Myocyte (in vitro differentiated cells): ENCODE measurements at places on chromosomes 6 and 20.

DNA sequence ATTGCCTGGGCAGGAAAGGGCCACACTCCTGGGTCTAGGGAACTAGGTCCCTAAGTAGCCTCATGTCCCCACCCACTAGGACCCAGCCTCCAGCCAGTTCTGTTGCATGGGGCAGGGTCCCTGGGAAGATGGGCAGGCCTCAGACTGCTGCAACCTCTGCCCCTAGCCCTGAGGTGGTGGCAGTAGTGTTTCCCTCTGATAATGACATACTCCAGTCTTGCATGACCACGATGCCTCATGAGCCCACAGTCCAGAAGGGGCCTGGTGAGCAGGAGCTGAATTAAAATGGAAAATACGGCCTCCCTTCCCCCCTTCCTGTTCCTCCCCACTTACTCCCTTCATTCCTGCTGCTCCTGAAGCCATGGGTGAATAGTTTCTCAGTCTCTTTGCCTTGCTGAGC lies 36.0 kb upstream of the SCRT2 start:
- no peak for DNase-seq

GRCh38 chr6:88238065-88238464 lies 71.9 kb upstream of the CNR1 start:
- DNase-seq = no peak

DNA sequence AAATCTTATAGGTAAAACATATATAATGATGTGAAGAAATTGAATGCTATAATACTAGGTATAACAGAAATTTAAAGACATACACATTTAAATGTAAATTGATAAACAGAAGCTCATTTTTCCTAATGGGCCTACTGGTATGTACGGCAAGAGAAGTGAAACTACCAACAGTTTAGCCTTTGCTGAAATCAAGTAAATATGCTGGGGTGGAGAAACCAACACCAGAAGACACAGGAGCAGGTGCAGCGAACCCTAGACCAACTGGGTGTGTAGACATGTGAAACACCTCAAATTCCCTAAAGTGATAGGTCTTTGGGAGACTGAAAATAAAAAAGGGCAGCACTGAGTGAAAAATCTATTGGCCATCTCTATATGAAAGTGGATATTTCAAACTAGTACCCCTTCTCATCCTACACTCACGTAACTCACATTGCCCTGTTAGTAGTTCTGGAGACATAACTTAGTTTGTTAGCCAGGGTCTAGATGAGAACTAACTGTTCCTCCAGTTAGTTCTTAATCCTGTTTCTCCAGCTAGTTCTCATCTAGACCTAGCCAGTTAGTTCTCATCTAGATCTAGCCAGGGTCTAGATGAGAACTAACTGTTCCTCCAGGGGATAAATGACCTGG lies 53.1 kb downstream of the SLC35D3 start:
- DNase-seq = no peak

DNA sequence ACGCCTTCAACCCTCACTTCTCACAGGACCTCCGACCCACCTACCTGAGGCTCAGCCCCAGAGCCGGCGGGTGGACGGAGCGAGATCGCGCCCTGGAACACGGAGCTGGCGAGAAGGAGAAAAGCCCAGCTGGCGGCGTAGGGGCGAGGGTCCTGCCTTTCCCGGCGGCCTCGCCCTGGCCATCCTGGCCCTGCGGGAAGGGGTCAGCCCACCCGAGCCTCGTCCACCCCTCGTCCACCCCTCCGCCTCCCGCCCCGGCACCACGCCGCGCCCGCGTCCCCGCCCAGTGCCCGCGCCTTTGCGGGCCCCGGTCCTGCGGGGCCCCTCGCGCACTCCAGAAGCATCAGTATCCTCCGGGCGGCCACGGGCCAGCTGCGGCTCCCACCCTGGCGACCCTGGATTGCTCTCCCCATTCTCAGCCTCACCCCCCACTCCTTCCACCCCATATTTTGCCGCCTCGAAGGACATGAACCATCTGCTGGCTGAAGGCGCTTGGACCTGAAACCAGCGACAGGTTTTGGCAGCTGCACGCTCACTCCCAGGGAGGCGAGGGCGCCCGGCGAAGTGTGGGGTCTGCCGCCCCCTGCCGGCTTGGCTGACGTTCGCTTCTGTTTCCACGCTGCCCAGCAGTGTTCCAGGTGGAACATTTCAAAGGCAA lies 65.1 kb downstream of the PLG start:
- peak; percentile 4 for DNase-seq

DNA sequence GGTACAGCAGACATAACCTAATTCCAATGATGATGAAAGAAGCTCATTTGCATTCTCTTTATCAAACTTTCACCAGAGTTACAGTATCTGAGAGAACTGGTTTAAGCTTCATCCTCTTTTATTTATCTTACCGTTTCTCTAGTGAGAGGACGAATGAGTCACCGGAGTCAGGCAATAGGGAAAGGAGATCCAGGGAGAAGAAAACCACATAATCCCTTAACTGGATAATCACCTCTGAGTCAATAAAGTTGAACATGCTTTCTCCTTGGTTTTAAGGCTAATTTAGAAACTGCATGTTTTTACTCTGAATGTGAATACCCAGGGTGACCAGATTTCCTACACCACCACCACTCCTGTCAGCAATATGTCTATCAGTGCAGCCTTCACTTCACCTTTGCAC lies 313.7 kb upstream of the TBX18 start:
- DNase-seq = peak; percentile 81

GRCh38 chr6:49409951-49410542 lies 53.0 kb downstream of the MMUT start:
- DNase-seq = peak; percentile 85

GRCh38 chr20:40410028-40410427 lies 279.0 kb downstream of the MAFB start:
- DNase-seq = no peak

DNA sequence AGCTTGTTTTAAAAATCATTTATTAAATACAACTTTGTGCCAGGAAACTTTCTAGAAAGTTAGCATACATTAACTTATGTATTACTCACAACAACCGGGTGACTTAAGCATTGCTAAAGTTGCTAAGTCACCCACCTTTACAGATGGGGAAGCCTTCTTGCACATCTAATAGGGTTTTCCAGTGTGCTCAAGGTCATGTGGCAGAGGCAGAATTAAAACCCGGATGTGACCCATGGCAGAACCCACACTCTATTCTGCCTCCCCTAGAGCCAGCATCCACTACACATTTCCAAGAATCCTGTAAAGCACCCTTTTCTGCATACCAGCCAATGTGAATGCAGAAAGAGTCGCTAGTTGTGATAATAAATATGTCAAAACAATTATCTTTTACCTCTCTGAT lies 13.4 kb downstream of the LINC00237 start:
- no peak for DNase-seq

- DNase-seq = no peak
Observed at GRCh38 chr20:10352934-10353824, 80.8 kb downstream of the MKKS start.

DNA sequence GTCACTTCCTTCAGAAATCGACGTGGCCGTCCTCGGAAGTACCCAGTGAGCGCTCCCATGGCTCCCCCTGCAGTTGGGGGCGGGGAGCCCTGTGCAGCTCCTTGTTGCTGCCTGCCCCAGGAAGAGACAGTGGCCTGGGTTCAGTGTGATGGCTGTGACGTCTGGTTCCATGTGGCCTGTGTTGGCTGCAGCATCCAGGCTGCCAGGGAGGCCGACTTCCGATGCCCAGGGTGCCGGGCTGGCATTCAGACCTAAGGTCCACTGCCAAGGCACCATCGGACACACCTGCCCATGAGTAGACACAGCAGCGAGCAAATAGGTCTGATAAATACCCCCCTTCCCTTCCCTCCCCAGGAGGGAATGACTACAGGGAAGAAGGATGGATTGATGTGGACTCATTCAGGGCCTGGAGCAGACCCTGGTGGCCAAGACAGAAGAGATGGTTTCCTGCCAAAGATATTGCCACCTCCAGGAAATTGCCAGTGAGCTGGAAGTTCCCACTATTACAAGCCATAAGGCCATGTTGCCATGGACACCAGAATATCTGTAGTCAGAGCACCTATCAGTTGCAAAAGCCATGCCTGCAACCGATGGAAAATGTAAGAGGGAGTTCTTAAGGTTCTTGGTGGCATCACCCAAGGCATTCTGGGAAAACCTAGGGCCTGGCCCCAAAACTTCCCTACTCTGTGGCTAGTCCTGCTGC lies 4.2 kb downstream of the TCF19 start:
- DNase-seq = no peak

GRCh38 chr20:37534401-37535157 lies 6.9 kb upstream of the BLCAP start:
- peak; percentile 88 for DNase-seq

- no peak for DNase-seq
Observed at GRCh38 chr20:60507087-60507694, 549.0 kb downstream of the CDH26 start.

- DNase-seq = peak; percentile 58
Observed at GRCh38 chr20:32040142-32040953, 11.7 kb upstream of the HCK start.

DNA sequence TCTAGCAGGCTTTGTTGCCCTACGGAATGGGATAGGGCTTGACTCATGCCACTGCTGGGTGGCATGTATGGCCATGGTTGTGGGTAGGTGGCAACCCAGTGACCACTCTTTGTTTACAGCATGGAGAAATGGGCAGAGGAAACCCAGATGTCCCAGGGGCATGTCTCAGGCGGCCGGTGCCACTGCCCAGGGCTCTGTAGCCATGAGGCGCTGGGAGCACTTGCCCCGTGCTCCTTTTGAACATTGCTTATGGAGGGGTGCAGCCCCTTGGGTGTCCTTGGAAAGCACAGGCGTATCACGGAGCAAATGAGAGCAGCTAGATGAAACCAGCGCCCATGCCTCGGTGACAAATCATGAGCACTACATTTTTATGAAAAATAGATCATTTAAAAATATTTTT lies 212.5 kb upstream of the ECI2 start:
- no peak for DNase-seq

DNA sequence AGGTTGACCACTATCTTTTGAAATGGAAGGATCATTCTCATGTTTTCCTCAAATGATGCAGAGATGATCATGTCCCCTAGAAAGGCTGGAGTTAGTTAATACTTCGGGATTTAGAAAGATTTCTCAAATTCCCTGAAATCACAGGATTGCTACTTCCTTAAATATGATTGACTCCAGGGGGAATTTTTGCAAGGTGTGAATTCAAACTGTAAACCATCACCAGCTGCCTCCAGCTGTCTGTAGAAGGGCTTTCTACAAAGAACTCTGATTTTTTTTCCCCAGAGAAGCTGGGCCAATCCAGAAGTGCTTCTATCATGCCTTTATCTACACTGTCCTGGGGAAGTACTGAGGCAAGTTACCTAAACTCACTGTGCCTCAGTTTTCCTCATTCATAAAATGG lies 114.5 kb downstream of the EDN1 start:
- DNase-seq = no peak

DNA sequence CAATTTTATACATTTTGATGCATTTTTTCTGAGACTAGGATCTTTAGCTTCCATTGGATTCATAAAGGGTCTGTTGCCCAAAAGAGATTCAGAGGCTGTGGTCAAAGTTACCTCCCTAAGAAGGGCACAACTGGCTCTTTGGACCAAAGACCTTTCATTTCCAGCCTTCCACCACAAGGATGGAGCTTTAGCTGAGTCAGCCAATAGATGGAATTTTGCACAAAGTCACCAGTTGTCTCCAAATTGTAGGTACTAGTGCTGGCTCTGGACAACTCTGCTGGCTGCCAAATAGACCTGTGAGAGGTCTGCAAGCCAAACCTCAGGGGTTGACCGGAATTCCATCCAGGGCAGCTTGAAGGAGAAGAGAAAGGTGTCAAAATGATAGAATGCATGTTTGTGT lies 555 bp downstream of the BPIFA1 start:
- no peak for DNase-seq

DNA sequence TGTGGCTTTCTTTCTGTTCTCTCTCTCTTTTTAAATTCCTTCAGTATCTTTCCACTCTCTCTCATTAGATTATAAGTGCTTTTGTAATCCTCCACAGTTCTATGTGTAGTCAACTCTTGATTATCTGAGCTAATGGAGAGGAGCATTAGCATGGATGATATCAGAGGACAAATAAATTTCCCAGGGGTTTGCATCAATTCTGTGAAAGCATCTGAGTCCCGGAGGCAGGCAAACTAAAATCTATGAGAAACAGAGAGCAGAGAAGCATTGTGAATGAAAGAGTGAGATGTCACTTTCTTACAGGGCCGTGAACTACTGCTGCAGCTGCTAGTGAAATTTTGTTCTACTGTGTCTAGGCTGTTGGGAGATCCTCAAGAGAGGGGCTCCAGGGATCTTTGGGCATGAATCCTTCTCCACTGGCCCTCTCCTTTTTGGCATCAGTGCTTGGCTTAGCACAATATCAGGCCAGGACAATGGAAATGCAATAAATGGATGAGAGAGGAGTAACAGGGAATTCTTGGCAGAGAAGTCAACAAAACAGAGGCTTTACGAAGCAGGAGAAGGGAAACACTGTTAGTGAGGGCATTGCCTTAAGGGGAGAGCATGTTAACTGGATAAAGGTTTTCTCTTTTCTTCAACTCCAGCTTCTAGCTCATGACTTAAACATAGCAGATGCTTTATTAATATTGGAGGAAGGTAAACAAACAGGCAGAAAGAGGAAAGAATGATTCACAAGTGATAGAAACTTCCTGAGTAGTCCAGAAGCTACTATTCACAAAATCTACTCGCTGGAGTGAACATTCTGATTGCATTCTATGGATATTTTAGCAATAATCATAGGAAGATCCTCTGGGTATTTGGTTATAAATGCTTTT lies 847.0 kb upstream of the MAP3K7 start:
- no peak for DNase-seq

GRCh38 chr20:35299780-35300179 lies 7.6 kb upstream of the FAM83C start:
- no peak for DNase-seq

DNA sequence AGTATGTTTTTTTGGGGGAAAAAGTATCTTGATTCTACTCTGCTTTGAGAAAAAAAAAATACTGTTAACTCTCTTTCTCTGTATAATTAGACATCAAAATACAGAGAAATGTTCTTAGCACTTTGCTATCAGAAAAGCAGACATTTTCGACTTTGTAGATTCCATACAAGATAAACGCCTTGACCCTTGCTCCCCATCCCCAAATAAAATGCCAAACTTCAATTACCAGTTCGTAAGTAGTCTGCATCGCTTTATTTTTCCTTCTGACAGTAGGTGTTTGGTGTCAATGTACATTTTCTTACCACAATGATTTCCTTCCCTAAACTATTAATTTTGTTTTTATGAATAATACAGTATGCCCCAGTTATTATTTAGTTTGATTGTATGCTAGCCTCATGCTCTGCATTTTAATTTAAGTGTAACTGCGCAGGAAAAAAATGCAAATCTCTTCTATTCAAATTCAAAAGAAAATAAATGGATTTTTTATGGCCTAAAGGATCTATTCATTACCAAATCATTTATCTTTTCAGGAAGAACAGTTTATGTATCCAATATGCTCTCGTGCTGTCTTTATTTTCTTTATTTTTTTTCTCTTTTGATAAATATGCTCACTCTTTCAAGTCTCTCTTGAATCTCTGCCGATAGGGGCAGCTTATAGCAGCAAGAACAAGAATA lies 84.8 kb upstream of the ZNF217 start:
- no peak for DNase-seq

DNA sequence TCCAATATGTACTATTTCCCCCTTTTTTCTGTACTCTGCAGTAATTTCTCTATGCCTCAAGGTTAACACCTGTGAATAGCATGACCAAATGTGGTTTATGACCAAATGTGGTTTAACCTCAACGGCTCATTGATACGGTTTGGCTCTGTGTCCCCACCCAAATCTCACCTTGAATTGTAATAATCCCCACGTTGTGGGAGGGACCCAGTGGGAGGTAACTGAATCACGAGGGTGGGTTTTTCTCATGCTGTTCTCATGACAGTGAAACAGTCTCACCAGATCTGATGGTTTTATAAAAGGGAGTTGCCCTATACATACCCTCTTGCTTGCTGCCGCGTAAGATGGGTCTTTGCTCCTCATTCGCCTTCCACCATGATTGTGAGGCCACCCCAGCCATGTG lies 18.7 kb downstream of the DEK start:
- no peak for DNase-seq
